ENCODE measurements at places on chromosomes 2 and 18.

GRCh38 chr2:232363784-232364615 is 14.6 kb upstream of the ALPP start:
- DNase-seq = no peak

- DNase-seq = no peak
Observed at GRCh38 chr18:46696268-46696667, 39.2 kb upstream of the LOXHD1 start.

DNA sequence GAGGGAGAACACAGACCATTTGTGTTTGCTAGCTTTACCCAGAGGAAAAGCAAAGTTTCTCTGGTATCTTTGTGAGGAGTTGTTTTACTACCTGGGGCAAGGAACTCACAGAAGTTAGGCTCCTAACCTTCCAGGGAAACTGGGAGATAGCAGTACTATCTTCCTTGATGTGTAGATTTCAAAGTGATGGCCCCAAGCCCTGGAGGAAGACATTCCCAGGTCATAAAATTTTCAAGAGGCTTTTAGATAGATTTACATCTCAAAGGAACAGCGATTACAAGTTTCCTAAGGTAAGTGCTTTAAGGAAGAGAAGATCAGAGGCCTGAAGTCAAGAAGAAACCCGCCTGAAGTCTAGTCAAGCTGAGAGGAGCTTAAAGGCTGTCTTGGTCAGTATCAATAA is 1187.8 kb upstream of the TMEFF2 start:
- DNase-seq = no peak

DNA sequence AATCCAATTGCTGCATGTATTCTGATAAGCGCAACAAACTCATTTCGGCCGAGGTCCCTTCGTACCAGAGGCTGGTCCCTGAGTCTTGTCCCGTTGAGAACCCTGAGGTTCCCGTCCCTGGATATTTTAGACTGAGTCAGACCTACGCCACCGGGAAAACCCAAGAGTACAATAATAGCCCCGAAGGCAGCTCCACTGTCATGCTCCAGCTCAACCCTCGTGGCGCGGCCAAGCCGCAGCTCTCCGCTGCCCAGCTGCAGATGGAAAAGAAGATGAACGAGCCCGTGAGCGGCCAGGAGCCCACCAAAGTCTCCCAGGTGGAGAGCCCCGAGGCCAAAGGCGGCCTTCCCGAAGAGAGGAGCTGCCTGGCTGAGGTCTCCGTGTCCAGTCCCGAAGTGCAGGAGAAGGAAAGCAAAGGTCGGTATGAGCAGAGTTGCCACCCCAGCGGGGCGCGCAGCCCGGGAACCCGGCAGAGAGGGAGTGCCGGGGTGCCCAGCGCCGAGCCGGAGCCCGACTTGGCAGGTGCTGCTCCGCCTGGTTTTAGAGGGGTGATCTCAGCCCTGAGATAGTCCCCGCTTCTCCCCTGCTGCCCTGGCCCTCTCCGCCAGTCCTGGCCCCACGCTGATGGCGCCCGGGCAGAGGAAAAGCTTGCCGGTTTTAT is 714 bp downstream of the HOXD10 start:
- no peak for DNase-seq

DNA sequence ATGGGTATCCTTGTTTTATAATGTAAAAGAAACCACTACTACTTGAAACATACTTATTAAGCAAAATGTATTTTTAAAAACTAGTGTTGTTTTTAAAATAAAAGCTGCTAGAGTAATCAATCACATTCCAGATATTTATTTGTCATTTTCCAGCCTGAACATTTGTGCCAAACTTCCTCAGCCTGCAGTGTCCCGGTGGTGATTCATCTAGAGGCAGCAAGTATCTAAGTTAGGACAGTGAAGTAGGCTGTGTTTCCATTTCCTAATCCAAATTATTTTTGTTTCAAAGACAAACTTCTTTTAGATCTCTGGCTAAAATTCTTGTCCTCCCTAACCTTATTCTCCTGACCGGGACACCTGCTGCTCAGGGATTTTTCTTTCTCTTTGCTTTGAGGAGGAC is 12.8 kb upstream of the GCG start:
- DNase-seq = no peak

GRCh38 chr2:208033701-208034502 is 8.6 kb upstream of the PLEKHM3 start:
- no peak for DNase-seq

DNA sequence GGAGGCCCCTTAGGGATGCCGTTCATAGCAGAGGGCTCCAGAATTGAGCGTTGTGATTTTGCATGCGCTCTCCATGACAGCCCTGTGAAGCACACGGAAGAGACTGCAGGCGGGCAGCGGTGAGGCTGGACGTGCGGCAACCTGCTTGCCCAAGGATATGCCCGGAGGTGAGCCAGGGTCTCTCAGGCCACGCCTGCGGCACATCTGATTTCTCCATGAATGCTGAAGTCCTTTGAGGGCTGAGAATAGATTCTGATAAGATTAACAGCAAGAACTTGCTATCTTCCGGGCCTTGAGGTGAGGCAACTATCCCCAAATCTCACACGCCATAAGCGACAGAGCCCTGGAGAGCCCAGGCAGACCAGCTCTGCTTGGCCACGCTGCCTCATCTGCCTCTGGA is 55.6 kb upstream of the LAMA1 start:
- no peak for DNase-seq

DNA sequence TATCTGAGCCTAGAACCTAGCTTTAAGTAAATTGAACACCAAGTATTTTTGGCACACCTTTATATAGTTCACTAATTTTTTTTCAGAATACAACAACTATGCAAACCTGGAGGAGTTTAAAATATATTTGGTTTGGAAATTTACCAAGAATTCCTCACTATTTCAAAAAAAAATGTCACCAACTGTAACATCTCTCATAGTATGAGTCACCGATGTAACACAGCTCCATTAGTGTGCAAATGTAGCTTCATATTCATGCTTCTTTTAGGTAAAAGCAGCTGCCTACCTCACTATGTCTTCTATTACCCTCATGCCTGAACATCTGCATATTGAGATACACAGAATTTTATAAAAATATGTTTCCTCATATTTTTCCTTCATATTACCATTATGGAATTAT is 80.5 kb downstream of the NRXN1 start:
- no peak for DNase-seq

DNA sequence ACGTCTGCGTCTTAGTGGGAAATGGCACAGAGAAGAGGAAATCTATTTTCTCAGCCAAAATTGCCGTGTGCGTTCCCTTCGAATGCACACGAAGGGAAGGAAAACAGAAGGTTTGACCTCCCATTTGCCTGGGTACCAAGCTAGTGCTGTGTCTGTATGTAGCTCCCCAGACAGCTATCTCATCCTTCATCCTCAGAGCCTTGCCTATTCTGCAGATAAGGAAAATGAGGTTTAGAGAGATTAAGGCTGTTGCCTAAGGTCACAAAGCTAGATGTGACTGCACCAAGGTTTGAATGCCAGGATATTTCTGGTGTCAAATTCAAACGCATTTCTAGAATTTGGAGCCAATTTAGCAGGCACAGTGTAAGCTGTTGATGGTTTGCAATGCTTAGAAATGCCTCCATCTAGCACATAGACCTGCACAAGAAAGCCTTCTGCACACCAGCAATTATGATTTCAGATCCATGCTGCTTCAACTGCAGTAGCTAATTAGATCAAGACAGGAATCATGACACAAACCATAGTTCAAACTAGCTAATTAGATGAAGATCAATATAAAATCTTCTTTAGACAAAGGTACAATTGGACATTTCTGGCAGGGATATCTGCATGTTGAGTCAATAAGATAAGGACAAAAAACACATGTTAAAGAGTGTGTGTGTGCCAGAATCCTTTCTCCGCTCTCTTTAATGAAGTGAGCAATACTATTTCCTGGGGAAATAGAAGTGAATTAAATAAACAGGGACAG is 115.1 kb downstream of the CMPK2 start:
- DNase-seq = no peak

- DNase-seq = no peak
Observed at GRCh38 chr2:25165992-25166875, 2.1 kb downstream of the POMC start.

GRCh38 chr18:5709476-5710095 is 165.8 kb upstream of the EPB41L3 start:
- no peak for DNase-seq

GRCh38 chr2:81647715-81648230 is 1343.2 kb upstream of the LRRTM1 start:
- DNase-seq = no peak

DNA sequence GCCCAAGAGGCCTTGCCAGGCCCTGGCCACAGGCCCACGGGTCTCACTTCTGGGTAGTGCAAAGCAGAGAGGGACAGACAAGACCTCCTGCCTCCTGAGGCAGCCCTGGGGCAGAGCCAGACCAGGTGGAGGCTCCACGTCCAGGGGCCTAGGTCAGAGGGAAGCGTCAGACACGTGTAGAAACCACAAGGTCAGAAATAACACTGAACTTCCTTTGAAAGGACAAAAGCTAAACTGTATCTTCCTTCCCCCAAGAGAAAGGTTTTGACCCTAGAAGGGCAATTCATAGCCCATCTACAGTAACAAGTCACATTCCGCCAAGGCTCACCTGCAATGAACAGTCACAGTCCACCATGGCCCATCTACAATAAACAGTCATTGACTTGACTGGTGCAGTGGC is 17.9 kb downstream of the SDC1 start:
- DNase-seq = no peak

- DNase-seq = no peak
Observed at GRCh38 chr2:158464426-158465281, 7.9 kb downstream of the PKP4 start.

DNA sequence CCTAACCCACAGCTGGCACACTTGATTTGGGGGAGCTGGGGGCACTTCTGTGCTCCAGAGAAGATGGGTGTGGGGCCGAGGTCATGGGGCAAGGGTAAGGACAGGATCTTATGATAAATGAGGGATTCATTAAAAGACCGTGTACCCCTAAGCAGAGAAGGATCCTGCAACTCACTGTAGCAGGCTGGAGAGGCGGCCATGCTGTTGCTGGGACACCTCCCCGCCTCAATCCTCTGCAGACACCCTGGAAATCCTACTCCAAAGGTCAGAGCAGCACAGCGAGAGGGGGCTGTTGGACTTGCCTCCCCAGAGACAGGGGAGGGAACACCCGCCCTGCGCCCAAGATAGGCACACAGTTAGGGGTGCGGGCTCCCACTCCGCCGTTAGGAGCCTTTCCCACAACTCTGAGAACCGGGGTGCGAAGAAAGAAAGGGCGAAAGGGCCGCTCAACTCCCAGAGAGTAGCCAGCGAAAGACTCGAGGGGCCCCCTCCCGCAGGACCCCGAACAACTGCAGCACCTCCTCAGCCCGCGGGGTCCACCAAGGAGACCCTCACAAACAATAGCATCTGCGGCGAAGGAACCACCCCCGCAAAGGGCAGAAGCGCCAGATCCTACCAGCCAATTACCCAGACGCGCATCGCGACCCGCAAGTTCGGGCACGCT is 1.4 kb downstream of the PARD6G start:
- DNase-seq = peak; percentile 12

DNA sequence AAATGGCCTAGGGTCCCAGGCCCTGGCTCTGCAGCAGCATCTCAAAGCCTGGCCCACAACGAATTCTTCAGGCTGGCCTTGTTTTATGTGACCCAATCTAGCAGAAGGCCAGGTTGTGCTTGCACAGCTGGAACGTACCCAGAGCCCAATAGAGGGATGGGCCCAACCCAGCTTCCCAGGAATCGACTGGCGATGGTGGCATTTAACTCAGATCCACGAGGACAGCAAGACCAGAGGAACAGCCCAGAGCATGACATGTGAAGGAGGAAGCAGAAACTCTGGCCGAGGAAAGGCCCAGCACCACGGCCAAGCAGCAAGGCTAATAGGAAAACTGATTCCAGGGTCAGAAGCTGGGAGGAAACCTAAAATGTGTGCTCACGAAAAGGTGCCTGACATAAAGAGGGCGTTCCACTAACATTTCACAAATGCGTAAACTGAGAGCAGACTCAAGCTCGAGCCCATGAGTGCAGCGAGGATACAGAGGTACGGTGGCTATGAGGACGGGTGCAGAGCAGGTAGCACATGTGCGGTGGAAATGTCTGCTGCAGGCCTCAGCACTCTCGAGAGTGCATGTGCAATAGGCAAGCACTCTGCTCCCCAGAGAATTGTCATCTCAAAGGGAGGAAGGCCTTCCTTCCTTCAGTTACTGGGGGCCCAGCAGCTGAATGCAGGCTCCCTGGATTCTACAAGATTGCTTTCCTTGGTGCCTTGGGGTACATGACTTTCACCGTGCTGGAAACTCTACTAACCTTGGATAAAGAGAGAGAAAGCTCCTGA is 156.9 kb upstream of the GLI2 start:
- DNase-seq = no peak

- DNase-seq = no peak
Observed at GRCh38 chr18:1392046-1392445, 487.4 kb downstream of the ADCYAP1 start.

GRCh38 chr2:176118601-176119339 is 2.2 kb downstream of the HOXD10 start:
- no peak for DNase-seq

GRCh38 chr2:150464270-150464669 is 23.2 kb downstream of the RND3 start:
- DNase-seq = no peak

- peak; percentile 52 for DNase-seq
Observed at GRCh38 chr2:216606551-216607276, 26.5 kb upstream of the IGFBP2 start.

DNA sequence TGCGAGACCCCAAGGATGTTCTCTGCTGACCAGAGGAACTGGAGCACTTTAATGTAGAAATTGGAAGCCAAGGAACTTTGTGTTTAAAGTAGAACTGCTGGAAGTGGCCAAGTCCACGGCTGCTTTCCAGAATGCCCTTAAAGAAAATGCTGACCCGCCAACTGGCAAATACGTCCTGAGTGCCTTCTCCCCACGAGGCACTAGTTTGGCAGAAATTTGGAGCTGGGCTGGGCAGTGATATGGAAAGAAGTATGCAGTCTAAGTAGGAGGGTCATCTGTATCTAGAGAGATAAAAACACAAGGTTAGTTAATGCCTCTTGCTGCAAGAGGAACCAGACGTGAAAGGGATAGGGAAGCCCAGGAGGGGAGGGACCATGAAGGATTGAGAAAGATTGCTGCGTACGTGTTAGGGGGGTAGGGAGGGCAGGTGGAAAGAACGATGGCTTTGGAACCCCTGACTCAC is 59.3 kb upstream of the RFX8 start:
- DNase-seq = no peak

GRCh38 chr2:142897807-142898206 is 20.3 kb downstream of the KYNU start:
- no peak for DNase-seq

DNA sequence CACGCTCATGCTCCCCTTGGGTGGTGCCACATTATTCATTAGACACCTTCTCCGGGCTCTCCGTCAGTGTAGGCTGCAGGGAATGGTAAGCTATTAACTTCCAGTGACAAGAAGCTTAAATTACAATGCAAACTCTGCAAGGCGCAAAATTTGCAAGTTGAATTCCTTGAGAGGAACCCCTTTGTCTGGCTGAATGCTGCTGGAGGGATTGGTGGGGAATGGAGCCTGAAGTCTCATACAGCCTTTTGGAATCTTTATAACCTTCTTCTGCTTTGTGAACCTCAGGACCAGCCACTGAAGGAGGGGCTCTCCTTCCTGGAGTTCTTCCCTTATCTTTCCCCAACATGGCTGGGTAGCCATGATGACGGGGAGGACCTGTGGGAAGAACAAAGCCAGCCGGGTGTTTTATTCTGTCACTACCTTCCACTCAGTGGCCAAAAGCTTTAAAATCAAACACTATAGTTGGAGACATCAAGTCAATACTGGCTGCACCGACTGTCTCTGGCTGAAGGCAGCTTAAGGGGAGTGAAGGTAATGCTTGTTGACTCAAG is 220.9 kb upstream of the EPHA4 start:
- DNase-seq = no peak

All from NCI-H1417 treated with DMSO at 0.1 percent for 48 hours (cell line).